Tracheal epithelial cell (primary cell): ENCODE measurements at places on chromosomes 1 and 21. TPM values are rescaled to one million over a fixed set of nuclear protein-coding genes. Genes with fewer than 3 reads are reported as not detected.

Gene SPRR1A
- not detected in 2 replicates for total RNA-seq

Gene PLCH2
- total RNA-seq: 91.0 and 107 TPM in 2 replicates

Gene PITHD1
- total RNA-seq: 45.1 and 59.9 TPM in 2 replicates

Gene CD244
- total RNA-seq: not detected in 2 replicates

Gene LINGO4
- not detected in 2 replicates for total RNA-seq

Gene OPTC
- not detected in 2 replicates for total RNA-seq

Gene TMEM61
- total RNA-seq: 1.7 and 9.0 TPM in 2 replicates

Gene FAM43B
- total RNA-seq: not detected in 2 replicates

Gene EVA1C
- total RNA-seq: 6.0 and 25.2 TPM in 2 replicates

Gene TEDDM1
- not detected in 2 replicates for total RNA-seq

Gene OVAAL
- total RNA-seq: not detected in 2 replicates

Gene RHOU
- 0.43 and 0.48 TPM in 2 replicates for total RNA-seq

Gene S100A9
- 302 and 949 TPM in 2 replicates for total RNA-seq

Gene F5
- total RNA-seq: not detected in 2 replicates

Gene RBP7
- 0.96 and 1.7 TPM in 2 replicates for total RNA-seq

Gene IL19
- total RNA-seq: 0.24 TPM in 1 of 2 replicates, not detected in the other

Gene WDR26
- 39.3 and 49.7 TPM in 2 replicates for total RNA-seq

Gene KLHDC7A
- 1.2 TPM in 1 of 2 replicates, not detected in the other for total RNA-seq

Gene CNIH3
- 1.7 TPM in 1 of 2 replicates, not detected in the other for total RNA-seq

Gene BLACAT1
- total RNA-seq: 0.24 and 0.85 TPM in 2 replicates

Gene RGS7
- not detected in 2 replicates for total RNA-seq

Gene CADM3
- total RNA-seq: not detected in 2 replicates

Gene RPF1
- total RNA-seq: 42.2 and 42.9 TPM in 2 replicates

Gene GJA4
- total RNA-seq: 0.48 TPM in 1 of 2 replicates, not detected in the other

Gene C1orf21
- total RNA-seq: 10.4 and 40.1 TPM in 2 replicates

Gene RGS16
- 0.72 and 3.0 TPM in 2 replicates for total RNA-seq

Gene DRAXIN
- under 0.01 TPM in 1 of 2 replicates, not detected in the other for total RNA-seq

Gene SPRR2D
- 1.1 TPM in 1 of 2 replicates, not detected in the other for total RNA-seq

Gene ELAVL4
- total RNA-seq: not detected in 2 replicates

Gene NECAP2
- 62.7 and 181 TPM in 2 replicates for total RNA-seq

Gene CNTN2
- under 0.01 TPM in 1 of 2 replicates, not detected in the other for total RNA-seq
